Fibroblast of skin of right quadriceps (primary cell): ENCODE measurements at places on chromosomes 7 and 10.

GRCh38 chr7:29651477-29651876 lies 87.8 kb downstream of the PRR15 start:
- DNase-seq = no peak

- DNase-seq = no peak
These were observed 128.0 kb downstream of the ELAPOR2 start for GRCh38 chr7:86931439-86931838.

- DNase-seq = peak; percentile 44
These were observed 192.9 kb downstream of the PTPN20 start for GRCh38 chr10:47104151-47104605.

DNA sequence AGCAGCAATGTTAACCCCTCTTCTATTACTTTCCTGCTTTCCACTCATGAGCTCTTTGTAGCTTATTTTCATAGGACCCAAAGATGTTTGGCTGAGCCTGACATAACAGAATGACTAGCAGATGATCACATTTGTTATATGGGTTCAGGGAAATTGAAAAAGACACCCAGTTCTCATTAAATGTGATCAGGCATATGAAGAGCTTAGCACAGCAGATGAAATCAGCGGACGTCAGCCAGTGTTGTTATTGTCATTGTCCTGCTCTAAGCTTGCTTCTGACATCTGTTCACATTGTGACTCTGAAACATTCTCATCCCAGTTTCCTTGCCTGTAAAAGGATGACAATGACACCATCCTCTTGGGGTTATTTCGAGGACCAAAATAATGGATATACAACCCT lies 43.5 kb downstream of the FAM241B start:
- no peak for DNase-seq

- peak; percentile 11 for DNase-seq
These were observed 40.5 kb upstream of the PRKAR1B start for GRCh38 chr7:767580-767940.

GRCh38 chr7:11716185-11716584 lies 115.8 kb downstream of the THSD7A start:
- DNase-seq = peak; percentile 78

DNA sequence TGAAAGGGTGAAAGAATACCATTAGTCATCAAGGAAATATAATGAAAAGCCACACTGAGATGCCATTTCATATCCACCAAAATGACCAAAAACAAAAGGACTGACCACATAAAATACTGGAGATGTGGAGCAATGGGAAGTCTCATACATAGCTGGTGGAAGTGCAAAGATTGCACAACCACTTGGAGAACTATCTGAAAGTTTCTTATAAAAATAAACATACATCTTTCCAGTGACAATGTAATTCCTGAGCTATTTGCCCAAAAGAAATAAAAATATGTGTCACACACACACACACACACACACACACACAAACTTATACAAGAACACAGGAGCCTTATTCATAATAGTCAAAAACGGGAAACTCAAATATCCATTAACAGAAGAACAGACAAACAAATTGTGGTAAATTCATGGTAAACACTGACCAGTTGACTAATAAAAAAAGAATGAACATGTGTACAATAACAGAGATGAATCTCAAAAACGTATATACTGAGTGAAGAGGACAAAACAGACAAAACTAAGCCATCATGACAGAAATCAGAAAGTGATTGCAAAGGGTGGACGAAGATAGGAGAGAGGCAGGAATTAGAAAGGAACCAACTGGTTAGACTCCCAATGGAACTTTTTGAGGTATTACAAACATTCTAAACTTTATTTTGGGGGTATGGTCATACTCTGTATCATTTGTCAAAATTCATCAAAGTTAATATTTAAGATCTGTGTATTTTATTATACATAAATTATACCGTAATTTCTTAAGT lies 21.5 kb downstream of the WASL start:
- DNase-seq = peak; percentile 85

DNA sequence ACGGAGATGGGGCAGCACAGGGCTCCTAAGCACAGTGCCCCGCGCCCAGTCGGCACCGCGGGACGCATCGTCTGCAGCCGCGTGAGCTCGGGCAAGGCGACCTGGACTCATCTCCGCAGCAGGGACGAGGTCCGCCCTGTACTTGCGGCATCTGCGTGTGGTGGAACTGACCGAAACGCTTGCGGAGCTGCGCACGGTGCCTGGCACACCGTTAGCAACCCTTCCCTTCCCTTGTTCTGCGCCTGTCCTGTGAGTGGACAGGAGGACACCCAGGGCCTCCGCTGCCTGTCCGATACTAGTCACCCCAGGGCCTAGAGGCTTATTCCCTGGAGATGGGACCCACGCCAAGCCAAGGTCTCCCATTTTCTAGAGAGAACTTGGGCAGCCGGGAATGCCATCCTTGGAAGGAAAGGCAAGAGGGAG lies 98.5 kb downstream of the WDR11 start:
- DNase-seq = no peak
